ENCODE measurements at places on chromosomes 4 and X. TPM values are rescaled to one million over a fixed set of nuclear protein-coding genes. Genes with fewer than 3 reads are reported as not detected.

- no peak for DNase-seq
These were observed 128.5 kb upstream of the DIPK2B start for GRCh38 chrX:45329217-45329616.

PSMD10 gene
- 44.2 TPM for total RNA-seq

- DNase-seq, result no peak
These were observed 2.7 kb downstream of the CT47C1 start for GRCh38 chrX:119075270-119076025.

SORCS2 gene
- total RNA-seq, result 1.7 TPM
